ENCODE measurements at places on chromosomes 3 and 15.
A peak's percentile ranks its signal among the peaks of the same experiment; 100 is the strongest.

DNA sequence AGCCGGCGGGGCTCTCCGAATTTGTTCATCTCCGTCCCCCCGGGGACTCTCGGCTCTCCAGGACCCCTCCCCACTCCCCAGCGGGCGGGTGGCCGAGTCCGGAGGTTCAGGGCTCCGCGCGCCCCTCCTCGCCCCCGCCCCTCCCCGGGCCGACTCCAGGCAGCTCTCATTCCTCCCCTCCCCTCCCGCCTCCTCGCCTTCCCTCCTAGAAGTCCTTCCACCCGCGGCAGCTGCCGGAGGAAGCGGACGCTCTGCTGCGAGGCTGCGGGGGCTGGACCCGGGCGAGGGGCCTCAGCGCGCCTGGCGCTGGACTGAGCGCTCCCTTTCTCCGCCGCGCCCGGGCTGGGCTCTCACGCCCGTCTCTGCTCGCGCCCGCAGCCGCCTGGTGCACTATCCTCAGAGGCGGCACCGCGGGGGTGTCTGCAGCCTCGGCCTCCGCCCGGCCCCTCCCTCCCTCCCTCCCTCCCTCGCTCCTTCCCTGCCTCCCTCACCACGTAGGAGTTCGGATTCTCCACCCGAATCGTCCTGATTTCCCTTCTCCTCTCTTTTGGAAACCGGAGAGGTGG is at the start of gene ROBO2:
Gene ROBO2, plus strand, starts transcription at position 494 of the 566 bp plus-strand sequence. CDS start 687 bp downstream, outside the sequence.
- peak; percentile 74 for DNase-seq

DNA sequence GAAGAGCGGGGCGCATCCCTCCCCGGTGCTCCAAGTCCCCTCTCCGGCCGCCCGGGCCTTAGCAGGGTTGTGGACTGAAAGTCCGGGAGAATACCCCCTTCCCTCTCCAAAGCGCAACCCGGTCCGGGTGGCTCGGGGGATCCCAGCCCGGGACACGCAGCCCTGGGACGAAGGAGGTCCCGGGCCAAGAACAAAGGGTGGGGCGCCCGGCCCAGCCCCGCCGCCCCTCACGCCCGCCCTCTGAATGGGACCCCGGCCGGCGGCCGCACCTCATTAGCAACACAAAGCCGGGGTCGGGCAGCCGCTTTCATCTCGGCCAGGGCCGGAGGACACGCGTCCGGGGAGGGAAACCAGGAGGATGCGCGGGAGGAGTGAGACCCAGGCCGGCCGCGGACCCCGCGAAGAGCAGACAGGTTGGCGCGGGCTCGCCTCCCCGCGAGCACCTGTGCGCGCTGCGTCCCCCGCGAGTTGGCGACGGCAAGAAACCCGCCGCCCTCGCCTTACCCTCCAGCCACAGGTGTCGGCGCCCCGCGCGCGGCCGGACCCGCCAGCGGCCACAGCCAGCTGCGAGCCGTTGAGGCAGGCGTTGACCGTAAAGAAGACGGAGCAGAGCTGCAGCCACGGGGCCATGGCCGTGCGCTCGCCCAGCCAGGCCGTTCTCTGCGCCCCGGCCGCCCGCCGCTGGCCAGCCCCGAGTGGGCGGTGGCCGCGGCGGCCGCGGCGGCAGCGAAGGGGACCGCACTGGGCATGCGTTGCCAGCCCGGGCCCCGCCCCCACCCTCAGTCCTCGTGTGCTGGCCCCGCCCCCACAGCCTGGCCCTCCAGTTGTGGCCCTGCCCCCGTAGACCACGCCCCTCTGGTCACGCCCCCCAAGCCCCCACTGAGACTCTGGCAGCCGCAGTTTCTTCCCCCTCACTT is at the start of gene IL17RD:
Gene IL17RD, minus strand, starts transcription at position 697 of the 917 bp plus-strand sequence. Its CDS starts 67 bp downstream, at position 630.
- peak; percentile 70 for DNase-seq

DNA sequence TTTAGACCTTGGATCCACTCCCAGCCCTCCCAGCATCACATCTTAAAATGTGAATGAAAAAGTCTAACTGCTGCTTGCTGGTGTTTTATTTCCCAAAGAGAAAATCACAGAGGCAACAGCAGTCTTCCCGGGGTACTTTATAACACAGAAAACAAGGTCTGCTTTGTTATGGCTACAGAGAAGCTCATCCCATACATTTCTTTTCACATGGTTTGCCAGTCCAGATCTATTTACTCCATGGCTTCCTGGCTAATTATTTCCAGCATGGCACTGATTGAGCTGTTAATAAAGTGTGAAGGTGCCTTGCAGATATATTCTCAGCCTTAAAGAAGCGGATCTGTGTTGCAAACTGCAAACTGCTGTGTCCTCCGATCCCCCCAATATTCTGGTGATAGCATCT is 466.1 kb upstream of the CFAP20DC start:
- no peak for DNase-seq

- DNase-seq, result no peak
These were observed 242.6 kb upstream of the TOPAZ1 start for GRCh38 chr3:43998836-43999727.

- DNase-seq, result no peak
These were observed 233.2 kb upstream of the TMCO5A start for GRCh38 chr15:37701230-37701629.

DNA sequence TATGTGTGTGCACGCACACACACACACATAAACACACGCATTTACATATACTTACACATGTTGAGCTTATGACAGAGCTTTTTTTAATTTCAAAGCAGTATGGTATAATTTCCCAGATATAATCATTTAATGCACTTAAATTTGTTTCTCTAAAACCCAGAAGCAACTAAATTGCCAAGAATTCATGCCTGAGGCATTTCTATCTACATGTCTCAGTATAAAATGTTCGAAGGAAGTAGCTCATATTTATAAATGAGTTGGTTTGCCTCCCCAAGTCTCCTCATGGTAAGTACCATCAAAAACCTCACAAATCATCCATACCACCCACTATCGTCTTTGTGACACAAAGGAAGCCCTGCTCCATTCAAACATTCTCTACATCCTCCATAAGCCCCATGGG is 130.6 kb downstream of the RPL22L1 start:
- no peak for DNase-seq

DNA sequence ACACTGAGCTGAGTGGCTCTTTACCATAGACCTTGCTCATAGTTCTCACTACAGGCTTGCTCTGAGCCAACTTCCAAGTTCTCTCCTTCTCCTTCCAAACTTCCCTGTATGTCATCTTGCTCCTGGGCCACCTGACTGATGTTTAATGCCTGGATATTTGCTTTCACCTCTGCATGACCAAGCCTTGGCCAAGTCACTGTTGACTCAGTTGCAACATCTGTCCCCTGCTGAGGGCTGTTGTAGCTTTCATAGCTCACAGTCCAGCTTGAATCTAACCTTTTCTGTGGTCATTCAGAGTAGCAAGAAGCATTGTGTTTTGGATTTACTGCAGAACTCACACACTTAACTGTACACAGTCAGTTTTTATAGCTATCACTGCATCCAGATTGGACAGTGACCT is 171.8 kb upstream of the ROPN1 start:
- DNase-seq, result no peak

GRCh38 chr3:111418391-111418790 is 123.6 kb upstream of the CD96 start:
- no peak for DNase-seq

- DNase-seq, result no peak
These were observed 755 bp downstream of the PARP15 start for GRCh38 chr3:122578069-122578740.

DNA sequence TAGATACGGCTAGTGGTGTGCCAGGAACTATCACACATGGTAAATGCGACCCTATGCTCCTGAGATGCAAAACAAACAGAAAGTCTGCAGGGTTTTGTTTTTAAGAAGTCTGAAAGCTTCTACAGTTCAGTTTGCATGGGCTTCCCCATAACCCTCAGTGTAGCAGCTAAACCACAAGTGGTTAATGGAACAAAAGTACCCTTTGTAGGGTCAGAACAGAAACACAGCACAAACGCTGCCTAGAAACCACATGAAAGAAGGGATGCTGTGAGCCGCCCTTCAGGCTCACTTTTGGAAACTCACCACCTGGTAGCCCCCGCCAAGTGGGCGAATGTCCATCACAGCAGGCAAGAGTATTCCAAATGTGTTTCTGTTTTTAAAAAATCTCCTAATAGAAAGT is 46.2 kb downstream of the CTDSPL start:
- no peak for DNase-seq

DNA sequence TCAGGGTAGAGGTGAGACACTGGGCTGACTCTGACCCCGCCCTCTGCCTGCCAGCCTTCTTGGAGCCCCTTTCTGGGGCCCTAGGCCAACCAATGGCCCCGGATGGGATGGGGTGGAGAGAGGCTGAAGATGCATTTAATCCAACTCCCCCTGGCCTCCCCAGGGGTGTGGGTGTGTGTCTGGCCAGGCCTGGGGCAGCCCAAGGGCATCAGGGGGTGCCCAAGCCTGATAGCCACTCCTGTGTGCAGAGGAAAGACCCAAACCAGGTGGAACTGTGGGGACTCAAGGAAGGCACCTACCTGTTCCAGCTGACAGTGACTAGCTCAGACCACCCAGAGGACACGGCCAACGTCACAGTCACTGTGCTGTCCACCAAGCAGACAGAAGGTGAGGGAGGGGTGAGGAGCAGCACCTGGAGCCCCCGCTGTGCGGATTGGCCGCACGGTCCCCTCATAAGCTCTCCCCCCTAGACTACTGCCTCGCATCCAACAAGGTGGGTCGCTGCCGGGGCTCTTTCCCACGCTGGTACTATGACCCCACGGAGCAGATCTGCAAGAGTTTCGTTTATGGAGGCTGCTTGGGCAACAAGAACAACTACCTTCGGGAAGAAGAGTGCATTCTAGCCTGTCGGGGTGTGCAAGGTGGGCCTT is 9.5 kb downstream of the SPINT1 start:
- DNase-seq, result no peak

GRCh38 chr3:104279617-104280016 is 1087.1 kb upstream of the ALCAM start:
- no peak for DNase-seq
